Hematopoietic multipotent progenitor cell treated with erythropoietin and hydrocortisone succinate and interleukin-3 and kit ligand, for 4 days (in vitro differentiated cells): ENCODE measurements at places on chromosomes 5 and 9.
A peak's percentile ranks its signal among the peaks of the same experiment; 100 is the strongest.

GRCh38 chr9:22342491-22343217 is 104.0 kb upstream of the DMRTA1 start:
- DNase-seq, result no peak

- no peak for DNase-seq
These were observed 8.0 kb upstream of the PALM2AKAP2 start for GRCh38 chr9:109771796-109772531.

GRCh38 chr9:20921362-20921761 is 110.1 kb downstream of the HACD4 start:
- DNase-seq, result no peak

- DNase-seq, result no peak
These were observed 6.1 kb downstream of the TNFSF8 start for GRCh38 chr9:114924327-114924726.

DNA sequence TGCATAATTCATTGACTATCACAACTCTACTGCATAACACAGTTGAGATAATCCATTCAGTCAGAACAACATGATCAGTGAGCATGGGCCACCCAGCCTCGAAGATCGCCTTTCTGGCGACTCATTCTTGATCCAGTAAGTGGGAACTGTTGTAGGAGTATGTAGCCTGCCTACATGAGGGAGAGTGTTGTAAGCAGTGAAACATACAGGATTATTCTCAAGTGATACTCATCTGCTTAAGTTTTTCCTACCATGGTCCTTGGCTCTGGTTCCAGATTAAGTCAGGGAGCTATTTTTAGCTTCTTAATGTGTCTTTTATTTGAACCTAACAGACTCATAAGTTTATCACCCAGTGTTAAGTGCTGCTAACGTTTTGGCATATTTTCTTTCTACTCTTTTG is 44.0 kb downstream of the TNPO1 start:
- no peak for DNase-seq

DNA sequence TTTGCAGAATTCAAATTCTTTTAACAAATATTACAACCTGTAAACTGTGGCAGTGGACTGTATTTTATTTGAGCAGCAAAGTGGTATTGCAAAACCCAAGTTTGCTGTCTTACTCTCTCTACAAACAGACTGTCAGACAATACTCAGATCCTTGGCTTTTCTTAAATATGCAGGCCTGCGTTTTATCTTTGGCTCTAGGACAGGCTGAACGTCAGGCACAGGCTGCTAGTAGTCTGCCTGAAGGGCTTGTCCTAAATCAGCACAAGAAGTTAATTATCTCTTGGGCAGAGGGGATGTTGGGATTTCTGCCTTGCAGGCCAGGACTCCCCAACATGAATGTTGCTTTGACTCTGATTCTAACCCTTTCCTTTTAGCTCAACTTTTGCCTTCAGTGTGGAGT is 147.5 kb downstream of the SLIT3 start:
- DNase-seq, result no peak

DNA sequence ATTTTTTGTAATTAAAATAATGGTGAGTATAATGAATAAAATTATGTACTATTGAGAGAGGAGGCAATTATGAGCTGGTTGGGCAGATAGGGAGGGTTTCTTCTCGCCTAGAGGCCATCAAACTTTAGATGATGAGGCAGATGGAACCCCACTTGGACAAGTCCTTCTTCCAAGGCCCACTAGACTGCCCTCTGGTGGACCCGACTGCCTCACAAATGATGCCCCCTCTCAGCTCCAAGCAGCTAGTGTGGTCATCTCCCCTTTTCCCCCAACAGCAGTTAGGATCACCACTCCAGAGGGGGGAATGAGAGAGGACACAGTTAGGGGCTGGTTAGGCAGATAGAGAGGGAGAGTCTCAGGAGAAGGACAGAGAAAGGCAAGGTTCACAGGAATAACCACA is 348.0 kb upstream of the CDH18 start:
- DNase-seq, result peak; percentile 2

DNA sequence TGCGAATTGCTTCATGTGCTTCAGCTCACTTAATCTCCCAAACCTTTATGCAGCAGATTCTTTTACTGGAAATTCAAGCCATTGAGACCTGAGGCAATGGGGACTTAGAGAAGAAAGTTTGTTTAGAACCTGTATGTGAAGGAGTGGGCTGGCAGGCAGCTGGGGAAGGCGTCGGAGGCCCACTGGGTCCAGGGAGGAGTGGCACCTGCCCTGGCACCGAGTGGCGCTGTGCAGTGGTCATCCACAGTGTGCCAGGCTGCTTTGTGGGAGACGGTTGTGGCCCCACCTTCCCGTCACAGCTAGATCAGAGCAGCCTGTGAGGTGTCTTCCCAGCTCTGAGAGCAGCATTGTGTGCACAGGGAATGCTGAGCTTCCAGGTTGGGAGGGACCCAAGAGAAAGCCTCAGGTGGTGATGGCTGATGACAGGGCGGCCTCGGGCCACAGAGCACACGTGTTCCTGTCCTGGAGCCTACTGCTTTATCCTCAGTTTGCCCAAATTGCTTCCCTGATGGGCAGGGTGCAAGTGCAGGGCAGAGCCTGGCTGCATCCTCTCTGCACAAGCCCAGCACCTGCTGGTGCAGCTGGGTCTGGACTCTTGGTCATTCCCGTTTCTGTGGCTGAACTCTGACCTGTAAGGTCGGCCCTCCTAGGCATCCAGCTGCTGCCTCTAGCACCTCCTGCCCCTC is 175.2 kb downstream of the CACNA1B start:
- no peak for DNase-seq

- DNase-seq, result no peak
These were observed 176.4 kb downstream of the XRCC4 start for GRCh38 chr5:83253720-83254119.

- no peak for DNase-seq
These were observed 859.5 kb downstream of the PTPRD start for GRCh38 chr9:9753266-9753665.

DNA sequence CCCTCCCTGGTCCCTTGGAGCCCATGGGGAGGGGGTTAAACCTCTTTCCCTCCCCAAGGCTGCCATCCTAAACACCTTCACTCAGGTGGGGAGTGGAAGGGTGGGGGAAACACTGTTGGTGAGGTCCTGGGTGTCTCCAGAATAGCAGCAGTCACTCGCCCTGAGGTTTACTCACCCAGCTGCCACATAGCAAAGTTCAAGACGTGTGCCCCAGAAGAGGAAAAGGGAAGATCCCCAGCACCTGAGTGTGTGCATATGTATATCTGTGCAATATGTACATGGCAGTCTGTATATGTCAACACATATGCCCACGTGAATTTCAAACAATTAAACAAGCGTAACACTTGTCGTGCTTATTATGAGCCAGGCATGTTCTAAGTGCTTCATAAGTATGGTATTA is 31.3 kb upstream of the SMU1 start:
- DNase-seq, result no peak

GRCh38 chr5:81115261-81115660 is 117.9 kb upstream of the CKMT2 start:
- DNase-seq, result no peak

DNA sequence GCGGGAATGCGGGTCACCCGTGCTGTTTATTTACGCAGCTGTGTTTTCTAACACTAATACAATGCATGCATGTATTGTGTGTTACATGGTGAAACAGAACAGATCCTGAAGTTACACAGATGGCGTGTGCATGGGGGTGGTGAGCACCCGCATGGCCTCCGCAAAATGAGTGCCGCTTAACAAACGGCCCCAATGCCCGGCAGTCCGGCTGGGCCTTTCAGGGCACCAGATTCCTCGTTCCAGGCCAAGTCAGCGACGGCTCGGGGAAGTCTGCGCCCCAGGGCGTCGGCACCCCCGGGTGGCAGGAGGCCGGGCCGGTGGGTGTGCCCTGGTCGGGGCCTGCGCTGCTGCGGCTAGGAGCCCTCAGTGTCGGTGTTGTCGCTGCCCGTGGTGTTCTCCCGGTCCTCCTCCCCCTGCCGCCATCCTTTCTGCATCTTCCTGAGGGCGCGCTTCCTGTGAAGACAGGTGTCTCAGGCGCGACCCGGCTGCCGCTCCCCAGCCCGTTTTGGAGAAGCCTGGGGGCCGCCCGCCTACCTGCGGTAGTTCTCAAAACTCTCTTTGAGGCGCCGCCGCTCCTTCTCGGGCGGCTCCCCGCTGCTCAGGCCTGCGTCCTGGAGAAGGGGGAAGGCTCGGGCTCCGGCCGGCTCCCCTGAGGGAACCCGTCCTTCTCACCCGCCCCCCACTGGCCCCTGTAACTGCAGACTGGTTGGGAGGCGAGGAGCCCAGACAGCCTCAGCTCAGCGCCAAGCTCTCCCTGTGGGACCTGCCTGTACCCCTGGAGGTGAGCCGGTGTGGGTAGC is 605 bp upstream of the DNLZ start:
- no peak for DNase-seq

GRCh38 chr5:174295702-174296436 is 250.4 kb downstream of the NSG2 start:
- DNase-seq, result no peak

DNA sequence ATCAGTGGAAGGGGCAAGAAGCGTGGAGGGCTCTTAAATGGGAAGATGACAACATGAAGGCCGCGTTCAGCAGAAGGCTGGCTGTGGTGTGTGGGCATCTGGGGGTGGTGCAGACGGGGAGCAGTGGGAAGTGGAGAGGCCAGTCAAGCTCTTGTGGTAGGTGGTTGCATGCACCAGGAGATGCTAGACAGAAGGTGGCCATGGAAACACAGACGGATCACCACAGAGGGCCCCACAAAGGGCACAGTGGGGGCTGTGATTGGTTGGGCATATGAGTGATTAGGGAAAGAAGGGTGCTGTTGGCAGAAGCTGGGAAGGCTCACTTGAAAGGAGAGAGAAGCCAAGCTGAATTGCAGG is 14.7 kb downstream of the MTMR12 start:
- peak; percentile 75 for DNase-seq

DNA sequence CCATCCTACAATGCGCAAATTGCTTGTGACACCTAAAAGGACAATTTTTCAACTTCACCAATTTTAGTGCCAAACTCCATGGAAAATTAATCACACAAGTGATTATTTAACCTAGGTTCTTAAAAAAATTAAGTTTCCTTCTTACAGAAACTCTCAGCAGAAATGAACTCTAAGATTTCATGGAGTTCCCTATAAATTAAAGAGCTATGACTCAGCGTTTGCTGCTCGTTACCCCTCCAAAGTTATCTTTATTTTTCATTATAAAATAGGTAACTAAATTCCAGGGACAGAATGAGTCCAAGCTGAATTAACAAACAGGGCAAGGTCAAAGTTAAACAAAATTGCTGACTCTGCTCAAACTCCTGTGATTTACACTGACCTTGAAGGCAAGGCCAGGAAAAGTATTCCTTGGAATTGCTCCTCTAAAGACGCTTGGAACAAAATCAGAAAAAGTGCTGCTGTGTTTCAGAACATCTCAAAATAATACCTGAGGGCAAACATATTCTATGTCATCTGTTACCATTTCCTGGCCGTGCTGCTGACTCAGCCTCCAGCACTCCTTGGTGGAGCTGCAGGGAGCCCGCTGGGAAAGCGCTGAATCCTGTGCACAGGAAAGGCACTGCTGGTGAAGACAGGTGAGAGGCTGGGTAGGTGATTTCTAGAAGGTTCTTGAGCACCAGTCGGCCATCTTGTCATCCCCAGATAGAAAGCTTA is 2.5 kb upstream of the CMBL start:
- no peak for DNase-seq

DNA sequence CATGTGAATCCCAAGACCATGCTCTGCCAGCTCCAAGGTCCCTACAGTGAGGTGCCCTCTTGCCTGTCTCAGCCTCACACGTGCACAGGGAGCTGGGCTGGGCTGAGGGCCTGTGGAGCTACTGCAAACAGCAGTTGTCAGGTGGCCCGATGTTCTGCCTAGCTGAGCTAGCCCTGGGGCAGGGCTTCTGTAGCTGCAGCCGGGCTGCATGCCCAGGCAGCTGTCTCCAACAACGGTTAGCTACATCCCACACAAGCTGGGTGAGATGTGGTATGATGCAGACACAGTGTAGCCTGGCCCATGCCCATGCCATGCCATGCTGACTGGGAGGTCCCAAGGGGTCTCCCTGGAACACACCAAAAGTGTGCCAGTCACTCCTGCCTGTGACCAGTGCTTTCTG is 62.0 kb downstream of the MACROH2A1 start:
- DNase-seq, result no peak

GRCh38 chr5:123265551-123265950 is 157.7 kb downstream of the CEP120 start:
- no peak for DNase-seq

DNA sequence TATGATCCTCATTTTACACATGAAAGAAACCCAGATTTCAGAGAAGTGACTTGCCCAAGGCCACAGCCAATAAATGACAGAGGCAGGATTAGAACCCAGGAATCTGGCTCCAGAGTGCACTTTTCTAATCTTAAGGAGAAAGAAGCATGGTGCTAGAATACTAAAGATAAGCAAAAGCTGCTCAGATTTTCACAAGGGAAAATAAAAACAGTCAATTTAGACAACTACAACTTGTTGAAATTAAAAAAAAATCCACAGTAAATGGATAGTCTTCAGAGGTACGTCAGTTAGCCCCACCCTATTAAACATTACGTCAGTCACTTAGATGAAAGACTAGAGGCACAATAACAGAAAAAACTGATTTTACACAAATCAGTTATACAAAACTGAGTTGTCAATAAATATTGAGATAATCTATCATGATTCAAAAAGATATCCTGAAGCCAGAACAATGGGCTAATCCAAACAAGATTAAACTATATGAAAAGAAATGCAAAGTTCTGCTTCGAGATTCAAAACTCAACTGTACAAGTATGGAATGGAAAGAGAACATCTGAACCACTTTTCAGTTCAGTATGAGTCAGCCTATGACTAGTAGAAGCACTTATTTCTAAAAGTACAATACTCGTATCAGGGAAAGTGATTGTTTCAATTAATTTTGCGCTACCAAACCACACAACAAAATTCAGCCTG is 9.3 kb downstream of the TMEM245 start:
- no peak for DNase-seq

DNA sequence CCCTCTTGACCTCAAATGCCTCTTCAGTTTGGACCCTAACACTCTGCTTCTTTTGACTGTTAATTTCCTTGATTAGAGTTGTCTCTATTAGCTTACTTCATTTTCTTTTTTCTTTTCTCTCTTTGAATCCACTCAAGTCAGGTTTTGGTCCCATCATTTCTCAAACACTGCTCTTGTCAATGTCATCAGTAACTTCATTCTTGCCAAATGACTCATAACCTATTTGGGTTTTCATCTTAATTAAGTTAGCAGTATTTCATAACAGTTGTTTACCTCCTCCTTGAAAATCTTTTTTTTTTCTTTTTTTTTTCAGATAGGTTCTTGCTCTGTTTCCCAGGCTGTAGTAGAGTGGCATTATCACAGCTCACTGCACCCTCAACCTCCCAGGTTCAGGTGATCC is 119.6 kb downstream of the PARP8 start:
- DNase-seq, result no peak

- DNase-seq, result no peak
These were observed 108.9 kb downstream of the ACTL7B start for GRCh38 chr9:108746864-108747263.

DNA sequence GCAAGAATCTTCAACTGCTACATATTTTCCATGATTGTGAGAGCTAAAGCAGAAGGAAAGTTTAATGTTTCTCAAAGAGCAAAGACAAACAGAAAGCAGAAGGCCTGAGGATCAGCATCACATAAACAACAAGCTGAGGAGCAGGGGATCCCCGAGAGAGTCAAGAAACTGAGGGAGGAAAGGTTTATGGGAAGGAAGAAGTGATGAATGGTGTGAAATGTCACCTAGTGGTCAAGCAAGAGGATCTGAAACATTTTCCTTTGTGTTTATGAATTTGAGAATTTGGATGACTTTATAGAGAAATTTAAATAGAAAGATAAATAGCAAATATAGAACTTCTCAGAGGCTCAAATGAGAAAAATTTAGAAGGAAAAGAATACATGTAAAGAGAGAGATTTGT is 481.9 kb downstream of the CHSY3 start:
- no peak for DNase-seq
